Ovary (tissue), 10 donors: ENCODE measurements at places on chromosomes 5 and 9. TPM values are rescaled to one million over a fixed set of nuclear protein-coding genes. Genes with fewer than 3 reads are reported as not detected.

The FLT4 gene
- 3.3 TPM for polyA plus RNA-seq

The ELAVL2 gene
- polyA plus RNA-seq: 0.88 TPM

The GIN1 gene
- polyA plus RNA-seq: 6.0 TPM

The SLC36A2 gene
- polyA plus RNA-seq: not detected

The ZFP37 gene
- polyA plus RNA-seq: 4.8 TPM

The MED27 gene
- polyA plus RNA-seq: 17.0 TPM

The S1PR3 gene
- polyA plus RNA-seq: 3.1 TPM
